ENCODE measurements at places on chromosomes 11 and 22.

GRCh38 chr11:76602431-76602861 is 68.1 kb downstream of the LRRC32 start:
- no peak for DNase-seq

DNA sequence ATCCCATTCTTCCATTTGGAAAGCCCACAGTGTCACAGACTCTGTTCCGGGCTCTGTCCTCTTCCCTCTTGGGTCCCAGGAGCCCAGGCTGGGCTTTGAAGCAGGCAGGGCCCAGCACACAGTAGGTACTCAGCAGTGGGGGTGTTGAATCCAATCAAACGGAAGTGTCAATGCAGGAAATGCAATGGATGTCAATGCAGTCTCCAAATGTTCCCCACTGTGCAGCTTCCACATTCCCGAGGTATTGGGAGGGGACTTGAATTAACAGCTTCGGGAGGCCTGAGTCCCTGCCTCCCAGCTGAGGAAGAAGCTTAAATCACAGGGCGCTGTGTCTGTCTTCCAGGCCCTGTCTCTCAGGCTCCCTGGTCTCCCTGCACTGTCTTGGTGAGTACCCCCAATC is 21.8 kb upstream of the SMIM35 start:
- DNase-seq: no peak

DNA sequence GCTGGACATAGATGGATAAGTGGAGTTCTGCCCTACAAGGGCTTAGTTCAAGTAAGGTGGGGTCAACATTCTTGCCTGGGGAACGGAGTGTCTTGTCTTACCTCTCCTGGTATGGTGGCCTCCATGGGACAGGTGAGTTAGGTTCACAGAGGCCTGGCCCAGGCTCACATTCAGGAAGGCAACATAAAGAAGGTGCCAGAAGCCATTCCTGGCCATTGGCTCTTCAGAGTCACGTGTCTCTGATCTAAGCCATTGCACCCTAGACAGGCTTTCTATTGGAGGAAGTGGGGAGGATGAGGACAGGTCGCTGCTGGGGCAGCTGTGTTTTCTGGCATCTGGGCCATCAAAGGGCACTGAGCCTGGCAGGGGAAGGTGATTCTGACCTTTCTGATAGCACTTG is 14.8 kb downstream of the LMO2 start:
- DNase-seq: no peak

- DNase-seq: no peak
Measured at GRCh38 chr11:27611947-27612455, 88.3 kb downstream of the BDNF start.

GRCh38 chr11:2940921-2941821 is 12.0 kb upstream of the PHLDA2 start:
- no peak for DNase-seq

- no peak for DNase-seq
Measured at GRCh38 chr22:41842996-41843970, 10.4 kb downstream of the SREBF2 start.

DNA sequence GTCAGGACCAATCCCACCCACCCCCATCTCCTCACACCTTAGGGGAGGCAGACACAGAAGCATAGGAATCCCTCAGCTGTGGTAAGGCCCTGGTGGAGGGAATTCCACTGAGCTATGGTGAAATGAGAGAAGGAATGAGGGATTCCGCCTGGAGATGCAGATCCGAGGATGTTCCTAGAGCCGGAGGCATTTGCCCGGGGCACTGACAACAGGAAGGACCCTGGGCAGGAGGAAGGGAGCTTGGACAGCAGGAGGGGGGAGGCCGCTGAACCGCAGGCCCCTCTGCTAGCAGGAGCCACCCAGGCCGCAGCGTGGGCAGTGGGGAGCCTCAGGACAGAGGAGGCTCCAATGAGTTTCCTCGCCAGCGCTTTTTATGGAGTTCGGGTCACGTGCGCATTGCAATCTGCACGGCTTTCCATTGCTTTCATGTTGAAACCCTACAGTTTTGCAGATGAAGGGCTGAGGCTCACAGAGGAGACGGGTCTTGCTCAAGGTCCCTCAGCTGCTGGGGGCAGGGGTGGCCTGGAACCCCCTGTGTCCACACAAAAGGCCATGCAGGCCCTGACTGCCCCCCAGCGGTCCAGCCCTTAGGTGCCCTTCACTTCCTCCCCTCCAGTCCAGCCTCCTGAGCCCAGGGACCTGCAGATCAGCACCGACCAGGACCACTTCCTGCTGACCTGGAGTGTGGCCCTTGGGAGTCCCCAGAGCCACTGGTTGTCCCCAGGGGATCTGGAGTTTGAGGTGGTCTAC is 15.5 kb downstream of the CSF2RB start:
- no peak for DNase-seq

- DNase-seq: no peak
Measured at GRCh38 chr22:46569848-46570695, 32.7 kb upstream of the CELSR1 start.

DNA sequence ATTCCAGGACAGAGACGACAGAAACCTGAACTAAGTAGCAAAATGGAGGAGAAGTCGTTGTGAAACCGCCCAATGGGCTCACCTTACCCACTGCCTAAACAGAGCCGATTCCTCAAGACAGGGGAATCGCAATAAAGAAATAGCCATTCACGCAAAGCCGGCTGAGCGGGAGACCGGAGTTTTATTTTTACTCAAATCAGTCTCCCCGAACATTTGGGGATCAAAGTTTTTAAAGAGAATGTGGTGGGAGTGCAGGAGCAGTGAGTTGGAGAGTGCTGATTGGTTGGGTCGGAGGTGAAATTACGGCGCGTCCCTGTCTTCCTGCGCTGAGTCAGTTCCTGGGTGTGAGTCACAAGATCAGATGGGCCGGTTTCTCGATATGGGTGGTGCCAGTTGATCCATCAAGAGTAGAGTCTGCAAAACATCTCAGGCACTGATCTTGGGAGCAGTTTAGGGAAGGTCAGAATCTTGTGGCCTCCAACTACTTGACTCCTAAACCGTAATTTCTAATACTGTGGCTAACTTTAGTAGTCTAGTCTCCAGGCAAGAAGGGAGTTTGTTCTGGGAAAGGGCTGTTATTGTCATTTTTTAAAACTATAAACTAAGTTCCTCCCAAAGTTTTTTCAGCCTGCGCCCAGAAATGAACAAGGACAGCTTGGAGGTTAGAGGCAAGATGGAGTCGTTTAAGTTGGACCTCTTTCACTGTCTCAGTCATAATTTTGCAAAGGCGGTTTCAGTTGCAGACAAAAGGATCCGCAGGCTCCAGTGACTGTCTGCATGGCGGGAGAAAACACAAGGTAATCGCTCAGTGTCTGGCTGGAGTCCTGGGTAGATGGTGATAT is 34.1 kb downstream of the OR4D9 start:
- DNase-seq: no peak

DNA sequence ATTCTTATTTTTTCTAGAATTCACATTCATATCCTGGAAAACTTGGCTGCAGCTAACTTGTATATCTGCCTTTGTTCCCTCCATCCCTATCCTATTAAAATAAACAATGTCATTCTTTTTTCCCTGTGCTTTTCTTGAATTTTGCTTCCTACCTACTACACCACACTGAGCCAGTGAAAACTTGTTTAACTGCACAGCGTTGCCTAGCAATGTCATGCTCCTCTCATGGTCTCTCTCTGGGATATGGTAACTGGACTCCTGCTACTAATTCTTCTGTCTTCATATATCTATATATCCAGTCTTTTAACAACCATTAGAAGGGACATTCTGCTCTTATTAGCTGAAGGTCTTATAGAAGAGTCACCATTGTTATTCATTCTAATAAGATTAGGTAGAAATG is 434.4 kb downstream of the METTL15 start:
- DNase-seq: no peak

GRCh38 chr11:115389790-115390189 is 114.4 kb downstream of the CADM1 start:
- no peak for DNase-seq

GRCh38 chr22:19772673-19773469 is 12.3 kb downstream of the TBX1 start:
- DNase-seq: no peak

DNA sequence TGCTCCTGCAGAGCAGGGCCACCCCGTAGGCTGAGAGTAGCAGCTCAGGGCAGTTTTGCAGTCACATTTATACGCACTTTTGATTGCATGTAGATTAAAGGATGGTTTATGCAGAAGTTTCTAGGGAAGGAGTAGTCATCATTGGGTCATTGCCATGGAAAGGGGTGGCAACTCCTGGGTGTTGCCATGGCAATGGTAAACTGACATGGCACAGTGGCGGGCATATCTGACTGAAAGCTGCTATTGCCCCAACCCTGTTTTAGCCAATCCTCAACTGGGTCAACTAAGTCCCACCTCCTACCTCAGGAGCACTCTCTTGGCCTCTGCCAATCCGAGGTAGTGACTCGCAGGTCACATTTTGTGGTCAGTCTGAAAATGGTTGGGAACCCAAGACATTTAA is 2.4 kb upstream of the ARSA start:
- no peak for DNase-seq

GRCh38 chr11:124717786-124718651 is 21.7 kb upstream of the NRGN start:
- DNase-seq: no peak

- DNase-seq: no peak
Measured at GRCh38 chr22:20022978-20023613, 2.2 kb downstream of the TANGO2 start.

DNA sequence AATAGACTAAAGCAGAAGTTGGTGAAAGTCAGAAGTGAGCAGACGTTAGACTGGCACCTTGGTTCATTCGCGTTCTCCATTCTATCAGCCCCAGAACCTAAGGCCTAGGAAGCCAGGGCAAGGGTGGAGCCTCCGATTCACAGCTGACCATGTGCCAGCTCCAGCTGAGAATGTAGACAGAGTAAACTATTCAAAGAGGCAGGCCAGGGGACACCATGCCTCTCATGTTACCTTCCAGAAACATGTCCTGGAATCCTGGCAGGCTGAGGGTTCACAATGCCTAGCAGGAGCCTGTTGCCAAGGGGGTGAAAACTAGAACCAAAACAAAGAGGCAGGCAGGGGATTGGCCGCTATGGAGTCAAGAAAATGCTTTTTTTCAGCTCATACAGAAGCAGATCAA is 224.4 kb upstream of the POU2AF2 start:
- no peak for DNase-seq

DNA sequence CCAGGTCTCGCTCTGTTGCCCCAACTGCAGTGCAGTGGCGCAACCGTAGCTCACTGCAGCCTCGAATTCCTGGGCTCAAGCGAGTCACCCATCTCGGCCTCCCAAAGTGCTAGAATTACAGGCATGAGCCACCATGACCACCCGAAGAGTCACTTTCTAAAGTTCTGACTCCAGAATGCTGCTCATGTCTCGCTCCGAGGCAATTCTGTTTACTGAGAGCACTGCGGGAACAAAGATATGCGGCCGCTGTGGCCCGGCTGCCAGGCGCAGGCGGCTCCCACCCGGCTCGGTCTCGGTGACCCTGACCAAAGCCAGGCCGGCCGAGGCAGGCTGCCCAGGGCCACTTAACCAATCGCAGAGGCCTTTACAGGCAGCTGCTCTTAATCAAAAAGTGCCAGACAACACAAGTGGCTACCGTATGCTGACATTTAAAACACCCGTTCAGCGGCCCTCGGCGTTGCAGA is 78.7 kb downstream of the PHF21B start:
- DNase-seq: no peak

DNA sequence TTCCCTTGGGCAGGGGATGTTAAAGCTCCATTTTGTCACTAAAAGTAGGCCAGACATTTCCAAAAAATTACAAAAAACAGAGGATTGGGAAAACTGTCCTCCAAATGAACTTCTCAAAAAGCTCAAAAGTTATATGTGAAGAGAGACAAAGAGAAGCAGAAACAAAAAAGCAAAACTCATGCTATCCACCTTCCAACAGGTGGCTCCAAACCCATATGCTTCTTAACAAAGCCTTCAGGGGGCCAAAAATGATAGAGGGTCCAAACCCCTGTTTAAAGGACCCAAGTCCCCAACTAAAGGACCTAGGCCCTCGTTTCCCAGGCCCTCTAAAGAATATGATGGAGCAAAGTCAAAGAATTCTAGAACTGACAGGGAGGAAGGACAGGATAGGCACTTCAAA is 146.7 kb downstream of the AASDHPPT start:
- DNase-seq: no peak

DNA sequence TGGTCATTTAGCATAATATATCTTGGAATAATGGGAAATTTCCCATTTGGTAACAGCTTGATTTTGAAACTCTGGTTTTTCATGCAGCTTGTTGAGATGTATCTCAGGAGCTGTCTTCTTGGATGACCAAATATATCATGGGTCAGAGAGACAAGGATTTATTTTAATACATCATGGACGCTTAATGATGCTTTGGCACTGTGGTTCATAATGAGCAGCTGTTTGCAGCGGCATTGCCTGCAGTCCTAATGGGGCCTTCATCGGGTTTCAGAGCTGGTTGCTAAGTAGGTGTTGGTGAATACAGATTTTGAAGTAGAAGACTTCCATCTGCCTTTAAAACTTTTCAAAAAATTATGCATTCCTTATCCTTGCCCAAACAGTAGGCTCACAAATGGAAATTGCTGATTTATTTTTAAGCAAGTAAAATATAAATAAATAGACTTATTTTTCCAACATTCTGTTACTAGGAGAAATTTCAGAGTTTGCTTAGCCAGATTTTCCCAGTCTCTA is 389.5 kb upstream of the FAT3 start:
- DNase-seq: no peak

- DNase-seq: no peak
Measured at GRCh38 chr22:32569956-32570355, 95.3 kb downstream of the FBXO7 start.

- DNase-seq: no peak
Measured at GRCh38 chr22:27671413-27671935, 130.1 kb downstream of the MN1 start.

- DNase-seq: no peak
Measured at GRCh38 chr11:76665172-76665571, 5.4 kb downstream of the LRRC32 start.

DNA sequence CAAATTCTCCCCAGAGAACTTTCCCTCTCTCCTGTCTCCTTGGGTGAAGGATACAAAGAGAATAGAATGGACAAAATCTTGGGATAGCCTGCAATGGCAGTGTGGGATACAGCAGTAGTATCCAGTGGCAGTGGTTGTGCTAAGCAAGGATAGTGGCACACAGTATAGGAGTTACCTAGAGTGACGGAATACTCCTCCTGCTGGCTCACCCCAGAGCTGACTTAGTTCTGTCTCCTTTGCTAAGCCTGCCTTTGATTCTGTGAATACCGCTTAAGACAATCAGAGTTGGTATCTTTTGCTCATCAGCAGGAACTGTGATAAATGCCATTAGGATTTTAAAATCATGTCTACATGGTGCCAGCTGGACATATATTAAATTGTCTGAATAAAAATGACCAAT is 404.3 kb downstream of the JRKL start:
- no peak for DNase-seq

DNA sequence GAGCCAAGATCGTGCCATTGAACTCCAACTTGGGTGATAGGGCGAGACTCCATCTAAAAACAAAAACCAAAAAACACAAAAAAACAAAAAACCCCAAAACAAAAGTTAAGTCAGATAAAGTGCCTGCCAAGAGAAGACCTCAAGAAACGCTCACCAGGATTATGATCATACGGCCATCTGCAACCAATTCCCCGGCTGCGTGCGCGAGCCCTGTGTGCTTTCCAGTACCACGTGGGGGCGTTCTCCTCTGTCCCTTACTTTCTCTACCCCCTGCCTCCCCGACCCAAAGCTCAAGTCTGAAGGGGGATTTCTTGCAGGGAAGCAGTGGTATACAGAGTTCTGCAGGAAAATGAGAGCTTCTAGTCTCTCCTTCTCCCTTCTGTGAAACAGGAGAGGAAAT is 10.5 kb upstream of the RPS19BP1 start:
- no peak for DNase-seq

Measured in effector CD4-positive, alpha-beta T cell (primary cell).